ENCODE measurements at places on chromosomes 6 and 20. TPM values are rescaled to one million over a fixed set of nuclear protein-coding genes. Genes with fewer than 3 reads are reported as not detected.

- no peak for DNase-seq
Measured at GRCh38 chr20:13336308-13337089, 115.4 kb downstream of the ISM1 start.

DNA sequence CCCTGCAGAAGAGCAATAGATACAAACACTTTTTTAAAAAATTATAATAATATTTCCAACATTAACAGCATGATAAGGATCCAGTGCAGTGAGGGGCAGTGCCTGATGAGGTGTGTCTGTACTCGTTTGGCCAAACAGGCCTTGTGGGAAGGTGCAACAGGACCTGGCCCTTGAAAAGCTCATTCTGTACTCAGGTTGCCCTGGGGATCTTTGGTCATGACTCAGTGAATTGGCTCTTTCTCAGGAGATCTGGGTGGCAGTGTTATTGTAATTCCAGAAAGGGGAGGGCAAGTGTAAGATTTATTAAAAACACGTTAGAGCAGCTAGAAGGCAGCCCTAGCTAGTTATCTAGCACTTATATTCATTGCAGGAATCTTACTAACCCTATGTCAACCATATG lies 2.9 kb upstream of the SPINT3 start:
- peak; percentile 17 for DNase-seq

The PRR18 gene
- not detected for polyA plus RNA-seq

The KCNQ5 gene
- polyA plus RNA-seq: not detected

DNA sequence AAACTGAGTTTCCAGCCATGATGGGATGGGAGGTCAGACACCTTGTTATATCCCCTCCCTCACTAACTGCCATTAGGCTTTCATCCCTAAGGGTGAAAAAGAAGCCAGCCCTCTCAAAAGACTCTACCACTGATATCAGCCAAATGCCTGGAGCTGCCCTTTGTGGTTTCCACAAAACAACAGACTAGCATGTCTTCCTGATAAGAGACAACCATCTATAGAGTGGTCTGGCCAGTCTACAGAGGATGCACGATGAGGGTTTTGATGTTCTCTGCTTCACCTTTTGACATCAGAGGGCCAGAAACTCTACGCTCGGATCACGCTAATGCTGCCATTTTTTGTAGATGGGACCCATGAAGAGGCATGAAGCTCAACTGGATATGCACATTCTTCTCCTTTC lies 61.7 kb upstream of the ARHGAP18 start:
- DNase-seq: no peak

The SLC26A8 gene
- not detected for polyA plus RNA-seq

The FAM162B gene
- polyA plus RNA-seq: 5.8 TPM

The PGC gene
- polyA plus RNA-seq: 0.39 TPM

- DNase-seq: no peak
Measured at GRCh38 chr6:41614715-41615114, 23.6 kb upstream of the MDFI start.

GRCh38 chr6:69846770-69847491 lies 19.4 kb upstream of the COL19A1 start:
- no peak for DNase-seq

GRCh38 chr6:4848382-4849068 lies 72.3 kb downstream of the CDYL start:
- DNase-seq: no peak

- no peak for DNase-seq
Measured at GRCh38 chr6:18081025-18081668, 41.3 kb downstream of the NHLRC1 start.
